ENCODE measurements at places on chromosomes 12 and 14.

DNA sequence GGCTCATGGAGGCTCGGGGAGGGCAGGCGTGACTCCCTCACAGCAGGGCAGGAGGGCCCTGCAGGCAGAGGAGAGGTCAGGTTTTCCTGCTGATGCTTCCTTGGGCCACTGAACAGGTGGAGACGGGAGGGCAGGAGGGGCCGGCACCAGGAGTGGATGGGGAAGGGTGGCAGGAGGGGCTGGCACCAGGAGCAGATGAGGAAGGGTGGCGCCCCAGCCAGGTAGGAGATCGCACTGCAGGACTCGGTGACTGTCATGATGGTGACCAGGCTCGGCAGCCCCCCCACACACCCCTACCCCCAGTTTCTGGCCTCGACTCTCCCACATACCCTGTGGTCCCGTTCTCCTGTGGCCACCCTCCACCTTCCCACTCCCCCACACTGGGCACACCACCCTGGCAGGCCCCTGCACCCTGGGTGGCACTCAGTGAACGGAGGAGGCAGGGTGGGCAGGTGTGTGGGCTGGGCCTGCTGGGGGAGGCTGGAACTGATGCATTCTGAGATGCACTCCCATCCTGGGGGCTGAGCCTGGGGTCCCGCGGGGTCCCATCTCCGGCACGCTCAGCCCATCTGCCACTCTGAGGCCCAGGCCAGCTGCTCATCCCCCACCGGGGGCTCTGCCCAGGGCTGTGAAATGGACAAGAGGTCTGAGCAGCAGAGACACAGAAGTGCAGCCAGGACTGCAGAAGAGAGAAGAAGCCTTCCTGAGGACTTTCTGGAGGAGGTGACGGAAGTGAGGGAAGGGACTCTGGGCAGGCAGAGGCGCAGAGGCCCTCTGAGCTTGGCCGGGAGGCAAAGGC is 2.8 kb downstream of the NUDT14 start:
- DNase-seq = no peak

GRCh38 chr14:51644217-51644933 is 7.3 kb upstream of the FRMD6 start:
- no peak for DNase-seq

DNA sequence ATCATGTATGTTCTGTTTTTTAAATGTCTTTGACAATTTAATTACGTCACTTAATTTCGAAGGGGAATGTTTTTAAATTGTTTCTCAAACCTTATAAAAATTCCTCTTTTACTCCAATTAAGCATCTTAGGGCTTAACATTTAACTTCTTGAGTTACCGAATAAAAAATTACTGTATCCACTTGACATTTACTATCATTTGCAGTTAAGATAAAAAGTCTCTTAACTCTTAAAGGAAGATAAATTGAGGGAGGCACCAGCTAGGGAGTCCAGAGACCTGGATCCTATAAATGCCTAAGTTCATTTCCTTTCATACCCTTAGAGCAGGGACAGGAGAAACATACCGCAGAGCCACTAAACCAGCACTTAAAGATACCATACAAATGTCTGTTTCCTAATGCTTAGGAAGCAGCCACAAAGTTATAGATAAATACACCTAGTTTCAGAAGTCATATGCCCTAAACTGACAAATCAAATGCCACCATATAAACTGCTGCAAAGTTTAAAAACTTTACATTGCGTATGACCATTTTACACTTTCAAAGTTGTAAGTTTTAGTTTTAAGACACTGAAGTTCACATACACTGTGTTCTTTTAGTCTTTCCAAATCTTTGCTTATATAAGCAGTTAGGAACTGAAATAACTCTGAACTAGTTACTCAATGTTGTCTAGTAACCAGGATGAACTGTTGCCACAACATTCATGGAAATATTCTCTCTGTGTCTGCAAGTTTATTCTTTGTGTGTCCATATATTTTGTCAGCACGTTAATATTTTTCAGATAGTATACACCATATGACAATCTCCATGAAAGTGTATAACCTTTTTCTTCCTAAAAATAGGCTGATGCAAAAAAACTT is 71.2 kb downstream of the GALNT4 start:
- DNase-seq = no peak

DNA sequence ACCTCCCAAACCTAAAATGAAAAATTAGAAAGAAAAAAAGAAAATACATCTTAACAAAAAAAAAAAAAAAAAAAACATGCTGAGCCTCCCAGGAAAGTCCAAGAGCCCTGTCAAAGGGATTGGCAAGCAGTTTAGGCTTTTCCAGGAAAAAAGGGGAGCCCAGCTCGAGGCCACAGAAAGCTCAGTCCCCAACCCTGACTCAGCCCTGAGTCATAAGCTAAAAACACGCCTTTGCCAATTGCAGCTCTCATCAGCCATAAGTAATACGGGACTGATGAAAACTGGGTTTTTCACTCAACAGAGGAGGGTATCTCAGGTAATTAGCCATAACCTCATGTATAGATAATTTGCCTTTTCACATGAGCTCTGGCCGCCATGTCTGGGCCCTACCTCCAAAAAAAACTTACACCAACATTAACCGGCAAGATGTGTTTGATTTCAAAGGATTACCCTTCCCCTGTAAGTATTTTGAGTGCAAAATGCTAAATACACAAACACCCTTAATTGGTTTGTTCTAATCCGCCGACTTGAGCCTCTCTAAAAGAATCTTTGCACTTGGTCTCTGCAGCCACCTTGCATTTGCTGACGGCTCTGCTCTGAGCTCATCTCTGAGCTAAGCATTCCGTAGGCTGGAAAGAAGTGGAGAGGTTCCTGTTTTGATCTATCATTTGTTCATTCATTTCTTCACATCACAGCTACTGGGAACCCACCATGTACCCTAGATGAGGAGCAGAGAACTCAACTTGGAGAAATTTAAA is 319.2 kb downstream of the BCL11B start:
- no peak for DNase-seq

DNA sequence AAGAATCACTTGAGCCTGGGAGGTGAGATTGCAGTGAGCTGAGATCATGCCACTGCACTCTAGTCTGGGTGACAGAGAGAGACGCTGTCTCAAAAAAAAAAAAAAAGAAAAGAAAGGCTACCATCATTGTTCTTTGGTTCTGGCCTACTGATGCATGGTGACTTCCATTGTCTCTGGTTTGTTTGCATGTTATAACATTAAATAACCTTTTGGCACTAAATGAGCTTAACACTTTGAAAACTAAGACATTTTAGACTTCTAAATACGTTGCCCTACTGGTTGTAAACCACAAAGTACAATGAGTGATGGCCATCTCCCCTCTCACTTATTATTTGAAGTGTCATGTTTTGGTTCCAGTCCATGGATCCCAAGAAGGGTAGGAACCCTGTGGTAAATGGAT is 152.9 kb upstream of the CPM start:
- DNase-seq = no peak

DNA sequence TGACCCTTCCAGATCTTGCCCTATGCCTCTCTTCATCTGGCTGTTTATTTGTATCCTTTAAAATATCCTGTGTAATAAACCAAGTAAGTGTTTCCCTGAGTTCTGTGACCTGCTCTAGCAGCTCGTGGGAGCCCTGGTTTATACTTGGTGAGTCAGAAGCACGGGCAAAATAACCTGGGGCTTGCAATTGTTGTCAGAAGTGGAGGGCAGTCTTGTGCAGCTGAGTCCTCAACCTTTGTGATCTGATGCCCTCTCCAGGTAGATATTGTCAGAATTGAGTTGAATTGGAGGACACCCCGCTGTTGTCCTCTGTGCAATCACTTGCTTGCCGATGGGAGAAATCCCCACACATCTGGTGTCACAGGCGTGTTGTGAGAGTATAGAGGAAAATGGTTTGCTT is 62.5 kb upstream of the PRICKLE1 start:
- no peak for DNase-seq

- no peak for DNase-seq
Observed at GRCh38 chr12:15741082-15741481, 48.1 kb downstream of the EPS8 start.

GRCh38 chr12:52903285-52903854 is 1.5 kb downstream of the KRT8 start:
- no peak for DNase-seq

- DNase-seq = no peak
Observed at GRCh38 chr12:58841058-58841798, 79.1 kb downstream of the LRIG3 start.

- no peak for DNase-seq
Observed at GRCh38 chr14:104436047-104436591, 143.4 kb upstream of the C14orf180 start.

DNA sequence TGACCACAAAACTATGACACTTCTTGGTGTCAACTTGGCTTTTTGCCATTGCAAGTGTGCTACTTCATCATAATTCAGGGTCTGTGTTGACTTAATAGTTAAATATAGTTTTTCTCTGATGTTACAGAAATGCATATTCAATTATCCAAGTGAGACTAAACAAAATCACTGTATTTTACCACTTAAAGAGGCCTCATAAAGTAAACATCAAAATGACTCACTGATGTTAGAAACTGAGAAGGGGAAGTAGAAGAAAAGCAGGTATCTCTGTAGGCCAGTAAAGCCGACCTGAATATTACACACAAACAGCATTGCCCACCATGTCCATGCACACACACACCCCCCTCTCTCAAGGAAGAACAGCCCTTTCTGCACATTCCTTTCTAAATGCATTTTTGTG is 55.4 kb downstream of the RPAP3 start:
- DNase-seq = no peak

- no peak for DNase-seq
Observed at GRCh38 chr12:47828976-47829482, 9.3 kb upstream of the HDAC7 start.

- DNase-seq = no peak
Observed at GRCh38 chr14:54438703-54439102, 2.5 kb downstream of the CNIH1 start.

- DNase-seq = no peak
Observed at GRCh38 chr14:69481815-69482568, 2.5 kb upstream of the PLEKHD1 start.

GRCh38 chr12:25533150-25533549 is 19.9 kb downstream of the LMNTD1 start:
- DNase-seq = no peak

- DNase-seq = no peak
Observed at GRCh38 chr12:62205346-62205745, 54.9 kb upstream of the USP15 start.

GRCh38 chr12:107033758-107034739 is 47.1 kb upstream of the MTERF2 start:
- DNase-seq = no peak

- DNase-seq = no peak
Observed at GRCh38 chr14:31060253-31060875, 34.2 kb upstream of the STRN3 start.

GRCh38 chr14:92244805-92245204 is 78.2 kb upstream of the SLC24A4 start:
- no peak for DNase-seq

- DNase-seq = no peak
Observed at GRCh38 chr12:27610374-27610773, 85.9 kb upstream of the REP15 start.

DNA sequence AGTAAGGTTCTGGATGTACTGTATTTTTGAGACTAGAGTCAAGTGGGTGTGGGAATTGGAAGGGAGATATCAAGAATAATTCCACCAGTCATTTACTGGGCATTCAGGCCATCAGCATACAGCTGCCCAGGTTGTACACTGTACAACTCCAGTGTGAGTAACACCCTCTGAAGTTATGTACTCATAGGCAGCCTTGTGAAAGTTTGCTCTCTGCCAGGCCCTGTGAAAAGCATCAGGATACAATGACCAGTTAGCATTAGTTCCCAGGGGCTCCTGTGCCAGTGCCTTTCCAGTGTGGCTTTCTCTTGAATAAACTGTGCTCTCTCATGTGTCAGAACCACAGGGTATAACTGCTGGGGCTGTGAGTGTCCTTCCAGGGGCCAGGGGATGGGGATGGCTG is 89.7 kb downstream of the LGMN start:
- no peak for DNase-seq

DNA sequence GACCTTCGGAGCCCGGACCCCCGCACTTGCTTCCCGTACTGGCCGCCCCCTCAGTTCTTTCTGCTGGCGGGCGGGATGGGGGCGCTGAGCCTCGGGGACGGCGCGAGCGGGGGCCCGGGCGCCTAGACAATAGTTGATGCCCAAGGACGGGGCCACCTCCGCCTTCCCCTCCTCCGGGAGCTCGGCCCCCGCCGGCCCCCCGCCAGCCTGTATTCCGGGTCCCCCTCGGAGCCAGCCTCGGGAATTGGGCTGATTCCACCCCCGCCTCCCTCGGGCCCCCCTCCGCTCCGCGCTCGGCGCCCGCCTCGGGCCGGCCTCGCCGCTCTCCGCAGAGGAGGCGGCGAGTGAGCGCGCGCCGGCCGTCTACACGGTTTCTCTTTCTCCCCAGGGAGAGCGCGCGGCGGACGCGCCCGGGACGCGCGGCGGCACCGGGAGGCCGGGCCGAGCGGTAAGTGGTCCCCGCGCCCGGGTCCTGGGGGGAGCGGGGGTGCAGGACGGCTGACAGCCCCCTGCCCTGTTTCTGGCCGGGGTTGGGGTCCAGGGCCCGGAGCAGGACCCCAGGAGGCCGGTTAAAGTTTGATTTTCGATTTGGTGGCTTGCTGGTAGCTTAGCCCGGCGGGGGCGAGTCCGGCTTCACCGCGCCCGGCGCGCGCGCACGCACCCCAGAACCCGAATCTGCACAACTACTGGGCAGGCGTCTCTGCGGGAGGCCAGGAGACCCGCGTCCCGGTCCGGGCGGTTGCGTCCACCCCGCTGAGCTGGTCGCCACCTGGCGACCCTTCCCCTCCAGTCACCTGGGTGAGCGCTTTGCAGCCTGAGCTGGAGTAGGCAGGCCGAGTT is 413.7 kb downstream of the PCNX1 start:
- peak; percentile 30 for DNase-seq

DNA sequence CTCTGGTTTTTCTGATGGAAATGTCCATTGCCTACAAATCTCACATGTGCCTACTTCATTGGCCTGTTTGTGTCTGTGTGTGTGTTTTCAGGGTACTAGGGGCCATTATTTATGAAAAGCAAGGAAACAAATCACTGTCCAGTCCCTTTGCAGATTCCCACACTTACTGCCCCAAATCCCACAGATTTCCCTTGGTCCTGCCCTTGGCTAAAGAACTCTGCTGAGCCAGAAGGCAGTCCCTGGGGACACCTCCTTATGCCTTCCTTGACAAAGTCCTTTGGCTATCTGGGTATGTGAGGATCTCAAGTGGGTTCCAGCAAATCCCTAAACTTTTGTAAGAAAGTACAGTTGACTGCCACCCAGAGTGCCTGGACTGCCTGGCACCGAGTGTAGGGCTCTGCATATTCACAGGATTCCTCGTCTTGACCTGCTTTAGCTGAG is 388.1 kb downstream of the BCAT1 start:
- no peak for DNase-seq
